ENCODE measurements at places on chromosomes 6 and 20. TPM values are rescaled to one million over a fixed set of nuclear protein-coding genes. Genes with fewer than 3 reads are reported as not detected.

- no peak for DNase-seq
These were observed 551 bp downstream of the TREML2 start for GRCh38 chr6:41200296-41200900.

- no peak for DNase-seq
These were observed 82.2 kb downstream of the SNAP25 start for GRCh38 chr20:10300582-10301446.

The ERVFRD-1 gene
- not detected for total RNA-seq

GRCh38 chr6:156822747-156823206, 45.6 kb downstream of the ARID1B start:
- peak; percentile 40 for DNase-seq

DNA sequence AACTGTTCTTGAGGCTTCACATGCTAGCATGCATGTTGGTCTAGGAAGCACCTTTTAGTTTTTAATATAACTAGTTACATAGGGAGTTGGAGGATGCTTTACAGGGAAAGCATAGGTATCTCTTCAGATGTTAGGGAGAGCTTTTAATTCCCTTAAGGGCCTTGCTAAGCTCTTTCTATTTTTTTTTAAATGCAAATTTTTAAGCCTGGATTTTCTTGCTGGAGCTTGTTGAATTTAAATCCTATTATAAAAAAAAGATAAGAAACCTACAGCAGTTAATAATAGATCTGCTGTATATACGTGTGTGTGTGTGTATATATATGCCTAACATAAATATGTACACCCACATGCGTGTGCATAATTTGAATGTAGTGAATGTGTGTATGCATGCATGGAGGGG, 79.0 kb downstream of the FIG4 start:
- no peak for DNase-seq

The SIRPA gene
- total RNA-seq, result 2.9 TPM

DNA sequence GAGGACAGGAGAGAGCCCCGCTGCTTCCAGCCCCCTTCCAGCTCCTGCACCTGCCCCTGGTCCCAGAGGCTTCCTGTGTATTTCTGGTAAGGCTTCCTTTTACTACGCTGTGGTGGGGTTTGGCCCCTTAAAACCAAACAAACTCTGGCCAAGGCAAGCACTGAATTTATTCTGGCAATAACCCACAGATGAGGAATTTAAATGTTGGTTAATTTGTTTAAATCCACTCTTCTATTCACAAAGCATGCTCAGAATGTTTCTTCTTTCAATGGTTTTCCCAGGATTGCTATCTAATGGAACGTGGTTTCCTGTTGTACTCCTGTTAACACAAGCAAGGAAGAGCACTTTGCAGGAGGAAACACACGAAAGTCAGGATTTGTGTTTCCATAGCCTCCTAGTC, 236.5 kb upstream of the FOXQ1 start:
- DNase-seq, result no peak

The GPLD1 gene
- 0.26 TPM for total RNA-seq

- DNase-seq, result no peak
These were observed 44.2 kb downstream of the KCNK5 start for GRCh38 chr6:39184906-39185580.

The IL17F gene
- total RNA-seq, result not detected

The MUC21 gene
- total RNA-seq, result not detected

The OGFRL1 gene
- total RNA-seq, result 27.1 TPM

The GTPBP2 gene
- total RNA-seq, result 35.9 TPM

DNA sequence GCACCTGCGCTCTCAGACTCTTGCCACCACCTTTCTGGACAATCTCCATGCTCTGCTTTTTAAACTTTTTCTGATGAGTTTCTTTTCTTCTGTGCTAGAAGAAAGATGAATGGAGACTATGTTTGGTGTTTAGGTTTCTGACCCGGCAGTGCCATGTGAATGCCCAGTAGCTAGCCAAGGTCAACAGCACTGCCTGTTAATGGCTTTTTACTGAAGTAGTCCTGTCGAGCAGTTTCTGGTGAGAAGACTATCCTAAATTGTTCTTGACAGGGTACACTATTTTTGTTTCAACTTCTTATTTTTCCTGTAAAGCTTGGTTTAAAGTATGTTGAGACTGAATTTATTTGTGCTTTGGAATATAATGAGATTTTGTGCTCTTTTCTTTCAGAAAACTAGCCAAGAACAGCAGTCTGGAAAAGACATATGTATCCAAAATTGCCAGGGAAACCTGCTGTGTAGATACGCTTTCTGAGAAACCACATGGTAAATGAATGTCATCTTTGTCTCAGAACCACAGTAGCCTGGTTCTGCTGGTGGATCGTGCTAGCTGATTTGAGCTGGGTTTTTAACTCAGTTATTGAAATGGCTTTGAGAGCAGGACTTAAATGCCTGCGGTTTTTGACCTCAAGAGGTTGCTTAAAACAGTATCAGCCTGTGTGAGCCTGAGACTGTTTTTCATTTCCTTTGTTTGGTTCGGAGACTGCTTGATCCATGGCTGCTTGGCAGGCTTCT, 48.1 kb downstream of the KCNS1 start:
- peak; percentile 79 for DNase-seq

- DNase-seq, result no peak
These were observed 130.5 kb downstream of the CRYBG1 start for GRCh38 chr6:106490974-106491373.

The CCNC gene
- 52.9 TPM for total RNA-seq

The RFX6 gene
- total RNA-seq, result not detected

GRCh38 chr20:47754388-47754715, 30.9 kb downstream of the SULF2 start:
- no peak for DNase-seq

DNA sequence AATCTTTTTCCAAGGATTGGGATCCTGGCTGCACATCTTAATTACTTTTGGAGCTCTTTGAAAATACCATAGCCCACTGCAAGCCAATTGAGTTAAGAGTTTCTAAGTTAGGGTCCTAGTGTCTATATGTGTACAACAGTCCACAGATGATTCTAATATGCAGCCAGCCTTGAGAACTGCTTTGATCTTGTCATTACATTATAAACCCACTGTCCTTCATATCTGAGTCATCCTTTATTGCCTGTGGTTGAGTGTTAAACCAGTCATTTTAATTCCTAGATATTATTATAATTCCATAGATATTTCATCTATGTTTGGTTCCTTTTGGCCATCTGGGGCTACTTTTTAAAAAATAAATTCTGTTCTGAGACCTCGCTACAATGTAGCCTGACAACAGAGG, 24.1 kb downstream of the MCM8 start:
- no peak for DNase-seq

The BPIFB2 gene
- total RNA-seq, result not detected

The GJA1 gene
- total RNA-seq, result 3.3 TPM

GRCh38 chr6:163337958-163338357, 76.6 kb upstream of the QKI start:
- DNase-seq, result no peak

DNA sequence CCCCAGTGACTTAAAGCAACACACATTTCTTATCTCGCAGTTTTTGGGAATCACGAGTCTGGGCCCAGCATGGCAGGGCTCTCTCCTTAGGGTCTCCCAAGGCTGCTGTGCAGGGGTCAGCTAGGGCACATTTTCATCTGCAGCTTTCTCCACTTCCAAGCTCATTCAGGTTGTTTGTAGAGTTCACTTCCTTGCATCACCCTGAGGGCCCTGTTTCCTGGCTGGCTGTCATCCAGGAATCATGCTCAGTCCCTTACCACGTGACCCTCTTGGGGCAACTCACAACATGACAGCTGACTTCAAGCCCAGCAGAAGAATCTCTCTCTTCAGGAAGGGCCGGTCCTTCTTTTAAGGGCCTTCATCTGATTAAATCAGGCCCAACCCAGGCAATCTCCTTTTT, 21.3 kb downstream of the SNAP25 start:
- peak; percentile 34 for DNase-seq

GRCh38 chr6:26158076-26158580, 70.9 kb downstream of the HFE start:
- DNase-seq, result no peak

GRCh38 chr6:122903266-122903915, 92.6 kb upstream of the CLVS2 start:
- DNase-seq, result no peak

The TRIM10 gene
- not detected for total RNA-seq

DNA sequence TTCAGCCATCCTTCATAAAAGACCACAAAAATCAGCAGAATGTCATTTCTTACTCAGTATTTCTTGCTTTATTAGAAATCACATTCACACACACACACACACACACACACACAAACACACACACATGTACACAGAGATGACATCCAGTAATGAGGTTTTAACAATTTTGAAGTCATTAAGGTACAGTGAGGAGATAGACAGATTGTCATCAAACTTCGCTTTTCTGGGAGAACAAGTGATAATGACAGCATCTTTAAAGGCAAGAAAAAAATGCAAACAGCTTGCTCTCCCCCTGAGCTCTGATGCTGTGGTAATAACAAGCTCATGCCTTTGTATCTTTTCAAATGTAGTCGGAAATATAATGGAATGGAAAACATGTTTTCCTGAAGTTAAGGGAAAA, 184.4 kb upstream of the RNF217 start:
- no peak for DNase-seq

DNA sequence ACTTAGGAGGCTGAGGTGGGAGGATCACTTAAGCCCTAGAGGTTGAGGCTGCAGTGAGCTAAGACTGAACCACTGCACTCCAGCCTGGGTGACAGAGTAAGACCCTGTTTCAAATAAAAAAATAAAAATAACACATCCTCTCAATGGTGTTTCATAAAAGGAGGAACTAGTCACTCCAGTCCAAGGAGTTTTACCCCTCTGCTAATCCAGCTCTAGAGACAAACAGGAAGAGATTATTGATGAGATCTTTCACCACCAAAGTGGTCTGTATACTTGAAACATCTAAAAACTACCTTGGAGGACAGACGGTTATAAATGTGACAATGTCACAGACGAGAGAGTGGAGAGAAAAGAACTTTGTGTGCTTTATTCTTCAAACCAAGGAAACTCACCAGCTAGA, 58.2 kb downstream of the PIGU start:
- no peak for DNase-seq

The PRPF6 gene
- 49.4 TPM for total RNA-seq

The COL9A3 gene
- total RNA-seq, result not detected

- DNase-seq, result no peak
These were observed 2.3 kb downstream of the BMP7 start for GRCh38 chr20:57263801-57264792.

GRCh38 chr20:51187261-51187660, 164.4 kb upstream of the KCNG1 start:
- DNase-seq, result no peak

DNA sequence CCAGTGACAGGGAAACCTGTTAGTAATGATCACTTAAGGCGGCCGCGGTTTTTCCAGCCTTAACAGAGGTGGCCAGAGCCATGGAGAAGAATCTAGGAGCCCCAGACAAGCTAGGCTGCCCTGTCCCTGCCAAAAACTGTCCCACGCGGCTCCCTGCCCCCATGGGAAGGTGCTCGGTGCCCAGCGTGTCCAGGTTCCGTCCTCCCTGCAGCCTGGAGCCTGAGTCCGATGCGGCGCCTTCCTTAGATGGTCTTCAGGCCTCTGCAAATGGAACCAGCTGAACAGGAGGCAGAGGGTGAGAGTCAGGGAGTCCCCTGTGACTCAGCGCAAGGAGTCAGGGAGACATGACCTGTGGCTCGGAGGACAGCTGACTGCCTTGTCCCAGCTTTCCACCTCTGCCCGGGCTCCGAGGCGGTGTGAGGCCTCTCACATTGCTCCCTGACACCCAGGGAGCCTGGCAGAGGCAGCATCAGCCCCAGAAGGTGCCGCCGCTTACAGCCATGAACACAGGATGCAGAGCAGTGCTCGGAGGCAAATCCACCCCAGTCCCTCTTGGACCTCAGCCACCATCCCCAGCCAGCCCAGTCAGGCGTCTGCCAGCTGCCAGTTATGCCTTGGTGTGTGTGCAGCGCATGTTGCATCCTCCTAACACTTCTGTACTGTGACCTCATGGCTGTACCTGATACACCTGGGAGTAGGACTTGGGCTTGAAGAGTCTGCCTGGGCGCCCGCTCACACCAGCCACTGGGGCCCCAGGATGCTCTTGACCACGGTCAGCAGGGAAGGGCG, 377.7 kb downstream of the CDH4 start:
- peak; percentile 11 for DNase-seq

The DEFB124 gene
- total RNA-seq, result not detected

The RNF144B gene
- total RNA-seq, result 6.7 TPM

The RNF39 gene
- not detected for total RNA-seq
